SJSA1 (cell line): ENCODE measurements at places on chromosomes 4 and X. TPM values are rescaled to one million over a fixed set of nuclear protein-coding genes. Genes with fewer than 3 reads are reported as not detected.
A peak's percentile ranks its signal among the peaks of the same experiment; 100 is the strongest.

DNA sequence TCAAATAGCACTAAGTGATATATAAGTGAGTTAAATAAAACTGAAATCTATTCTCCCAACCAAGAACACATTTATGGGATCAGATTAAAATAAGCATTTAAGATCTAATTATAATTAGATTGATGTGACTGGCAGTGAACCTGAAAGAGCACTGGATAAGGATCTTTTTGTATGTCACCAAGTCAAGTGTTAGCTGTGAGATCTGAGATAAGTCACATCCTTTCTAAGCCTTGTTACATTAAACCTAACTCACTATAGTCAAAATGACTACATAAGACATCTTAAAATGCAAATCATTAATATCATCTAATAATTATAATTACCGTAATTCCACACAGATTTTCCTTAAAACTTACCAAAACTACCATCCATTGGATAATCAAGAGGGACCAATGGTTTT lies 1.6 kb downstream of the CCNA2 start:
- no peak for DNase-seq
- H3K4me3 ChIP-seq = peak overlapping the region; percentile 76
- H3K27ac ChIP-seq = peak overlapping the region; percentile 85
- no peaks in the 10 kb centered on the region for H3K27me3 ChIP-seq
- H3K4me1 ChIP-seq = peaks cover 14% of the 10 kb centered on the region

- H3K4me3 ChIP-seq = no peak overlapping the region
- DNase-seq = no peak
- no peaks in the 10 kb centered on the region for H3K4me1 ChIP-seq
- H3K36me3 ChIP-seq = no peaks in the 10 kb centered on the region
- H3K27me3 ChIP-seq = no peaks in the 10 kb centered on the region
Measured at GRCh38 chr4:45121426-45121975, 395.1 kb upstream of the GNPDA2 start.

SRP72 gene
- 90.3 and 111 TPM in 2 replicates for total RNA-seq

DNA sequence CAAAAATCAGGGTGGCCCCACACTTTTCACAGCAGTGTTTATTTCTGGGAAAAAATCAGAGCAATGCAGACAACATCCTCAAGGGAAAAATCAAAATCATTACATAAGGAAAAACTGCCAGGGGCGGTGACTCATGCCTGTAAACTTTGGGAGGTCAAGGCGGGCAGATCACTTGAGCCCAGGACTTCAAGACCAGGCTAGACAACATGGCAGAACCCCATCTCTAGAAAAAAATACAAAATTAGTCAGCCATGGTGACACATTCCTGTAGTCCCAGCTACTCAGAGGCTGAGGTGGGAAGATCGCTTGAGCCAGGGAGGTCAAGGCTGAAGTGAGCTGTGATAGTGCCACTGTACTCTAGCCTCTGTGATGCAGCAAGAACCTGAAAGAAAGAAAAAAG lies 102.8 kb downstream of the NAF1 start:
- H3K4me3 ChIP-seq = no peak overlapping the region
- peaks cover 13% of the 10 kb centered on the region for H3K4me1 ChIP-seq
- H3K27me3 ChIP-seq = no peaks in the 10 kb centered on the region

GRCh38 chr4:148444296-148445070 lies 2.3 kb upstream of the NR3C2 start:
- peak overlapping the region; percentile 42 for H3K4me3 ChIP-seq
- DNase-seq = no peak
- peaks cover 89% of the 10 kb centered on the region for H3K27me3 ChIP-seq
- H3K36me3 ChIP-seq = no peaks in the 10 kb centered on the region

DNA sequence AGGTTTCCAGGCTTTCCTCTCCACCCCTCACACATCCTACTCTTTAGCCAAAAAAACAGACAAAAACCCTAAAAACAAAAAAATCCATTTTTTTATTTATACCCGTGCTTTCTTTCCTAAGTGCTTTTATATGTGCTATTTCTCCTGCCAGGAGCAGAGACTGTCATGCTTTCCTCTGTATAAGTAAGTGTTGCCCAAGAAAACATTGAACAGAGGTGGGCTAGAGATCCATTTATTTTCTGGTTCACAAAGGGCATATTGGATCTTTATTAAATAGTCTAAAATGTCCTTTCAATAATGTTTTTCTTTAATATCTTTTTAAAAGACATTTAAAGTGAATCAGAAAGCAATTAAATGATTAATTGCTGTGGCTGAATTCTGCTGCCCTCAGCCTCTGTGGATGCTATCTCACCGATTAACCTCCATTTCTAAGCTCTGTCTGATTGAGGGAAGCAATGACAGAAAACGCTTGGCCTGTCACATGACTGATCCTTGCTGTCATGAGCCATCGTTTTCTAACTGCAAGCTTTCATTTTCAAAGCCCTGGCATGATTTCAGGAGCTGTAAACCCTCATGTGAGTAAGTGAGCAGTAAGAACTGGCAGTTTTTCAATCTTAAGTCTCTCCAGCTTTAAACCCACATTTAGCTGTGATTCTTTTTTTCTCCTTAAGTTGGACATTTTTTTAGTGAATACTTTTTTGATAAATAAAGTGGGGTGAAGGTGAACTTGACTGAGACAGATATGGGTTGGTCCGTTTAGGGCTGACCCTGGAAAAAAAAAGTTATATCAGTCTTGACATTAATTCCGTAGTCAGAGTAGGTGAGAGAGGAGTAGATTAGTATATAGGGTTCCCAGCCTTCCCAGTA lies 180.7 kb upstream of the PGRMC2 start:
- H3K36me3 ChIP-seq = no peaks in the 10 kb centered on the region
- H3K27ac ChIP-seq = peak overlapping the region; percentile 42
- DNase-seq = peak; percentile 76
- H3K27me3 ChIP-seq = no peaks in the 10 kb centered on the region

ADH1B gene
- total RNA-seq = not detected in 2 replicates

MED14 gene
- 9.0 and 18.9 TPM in 2 replicates for total RNA-seq

TSPAN7 gene
- 0.08 TPM in 1 of 2 replicates, not detected in the other for total RNA-seq

- no peaks in the 10 kb centered on the region for H3K4me1 ChIP-seq
- H3K36me3 ChIP-seq = no peaks in the 10 kb centered on the region
Measured at GRCh38 chrX:41002026-41002425, 83.2 kb upstream of the USP9X start.

FAM149A gene
- 0.42 TPM in 1 of 2 replicates, not detected in the other for total RNA-seq

GRCh38 chr4:138612428-138612827 lies 370.3 kb upstream of the SLC7A11 start:
- H3K4me1 ChIP-seq = peaks cover 26% of the 10 kb centered on the region
- H3K27ac ChIP-seq = no peak overlapping the region
- H3K36me3 ChIP-seq = no peaks in the 10 kb centered on the region
- no peak overlapping the region for H3K4me3 ChIP-seq
- H3K27me3 ChIP-seq = no peaks in the 10 kb centered on the region

DNA sequence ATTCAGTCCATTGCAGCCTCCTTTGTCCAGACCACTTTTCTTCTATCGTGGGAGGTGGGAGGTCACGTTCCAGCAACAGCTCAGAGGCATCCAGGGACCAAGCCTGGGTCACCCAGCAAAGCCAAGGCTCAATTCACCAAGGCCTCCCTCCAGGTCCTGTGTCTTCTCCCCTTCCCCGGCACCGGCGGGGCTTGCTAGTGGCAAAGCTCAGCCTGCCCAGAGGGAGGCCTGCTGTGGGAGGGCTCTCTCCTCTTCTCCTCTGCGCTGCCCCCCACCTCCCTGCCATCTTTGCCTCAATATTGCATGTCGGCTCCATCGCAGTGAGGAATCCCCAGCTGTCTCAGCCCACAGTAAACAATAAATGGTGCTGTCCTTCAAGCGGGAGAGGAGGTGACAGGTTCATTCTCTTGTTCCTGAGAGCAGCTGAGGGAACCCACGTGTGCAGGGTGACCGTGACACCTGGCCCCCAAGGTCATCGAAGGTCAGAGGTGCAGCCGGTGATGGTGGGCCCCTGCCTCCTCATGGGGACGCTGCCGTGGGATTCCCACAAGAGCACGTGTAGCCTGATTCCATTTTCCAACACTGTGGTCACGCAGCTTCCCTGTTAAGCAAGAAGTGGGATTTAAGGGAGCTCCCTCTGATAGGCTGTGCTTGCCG lies 111.5 kb upstream of the PSAPL1 start:
- DNase-seq = no peak
- H3K4me3 ChIP-seq = no peak overlapping the region
- no peaks in the 10 kb centered on the region for H3K4me1 ChIP-seq
- H3K36me3 ChIP-seq = no peaks in the 10 kb centered on the region

S100G gene
- total RNA-seq = not detected in 2 replicates

F8A2 gene
- not detected in 2 replicates for total RNA-seq

- no peak for DNase-seq
- H3K27me3 ChIP-seq = peaks cover 6% of the 10 kb centered on the region; the same call in 1 of the 2 replicates
- H3K4me3 ChIP-seq = no peak overlapping the region
- no peaks in the 10 kb centered on the region for H3K36me3 ChIP-seq
Measured at GRCh38 chr4:89290727-89291516, 16.7 kb downstream of the GPRIN3 start.

DNA sequence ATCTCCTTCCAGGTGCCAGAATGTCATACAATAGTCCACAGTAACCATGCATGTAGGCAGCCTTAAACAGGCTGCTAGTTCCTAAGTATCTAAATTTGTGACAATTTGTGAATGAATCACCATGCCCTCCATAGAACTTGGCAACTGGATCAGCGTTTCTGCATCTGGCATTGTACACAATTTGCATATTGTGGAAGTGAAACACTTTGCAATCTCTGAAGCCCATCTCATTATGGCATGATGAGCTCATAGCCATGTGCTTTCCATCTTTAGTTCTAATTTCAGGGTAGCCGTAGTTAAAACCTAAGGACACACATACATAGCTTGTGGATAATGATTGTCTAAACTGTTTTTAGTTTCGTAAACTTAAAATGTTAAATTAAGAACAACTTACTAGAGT lies 573.6 kb downstream of the PPP4R3C start:
- H3K4me1 ChIP-seq = no peaks in the 10 kb centered on the region
- no peak for DNase-seq
- no peaks in the 10 kb centered on the region for H3K36me3 ChIP-seq
- no peak overlapping the region for H3K27ac ChIP-seq
- no peak overlapping the region for H3K4me3 ChIP-seq

ARHGAP24 gene
- 3.4 and 5.4 TPM in 2 replicates for total RNA-seq

GRCh38 chr4:9611101-9611500 lies 166.9 kb downstream of the DEFB131A start:
- DNase-seq = no peak
- no peaks in the 10 kb centered on the region for H3K4me1 ChIP-seq
- H3K27me3 ChIP-seq = no peaks in the 10 kb centered on the region
- H3K4me3 ChIP-seq = no peak overlapping the region
- no peak overlapping the region for H3K27ac ChIP-seq
- no peaks in the 10 kb centered on the region for H3K36me3 ChIP-seq

DNA sequence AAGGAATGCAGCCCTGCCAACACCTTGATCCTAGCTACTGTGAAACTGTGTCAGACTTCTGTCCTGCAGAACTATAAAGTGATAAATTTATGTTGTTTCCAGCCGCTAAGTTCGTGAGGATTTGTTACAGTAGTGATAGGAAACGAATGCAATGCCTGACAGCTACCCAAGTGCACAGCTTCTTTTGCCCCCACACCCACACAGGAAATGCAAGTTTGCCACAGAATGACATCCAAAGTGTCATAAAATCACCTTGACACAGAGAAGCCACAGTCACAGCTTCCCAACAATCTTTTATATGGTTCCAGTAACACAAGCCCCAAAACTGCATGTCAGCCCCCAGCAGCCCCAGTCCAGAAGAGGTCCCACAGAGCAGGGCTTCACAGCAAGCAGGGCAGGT lies 216.9 kb upstream of the S100G start:
- no peaks in the 10 kb centered on the region for H3K4me1 ChIP-seq
- H3K4me3 ChIP-seq = no peak overlapping the region
- H3K27ac ChIP-seq = no peak overlapping the region
- H3K36me3 ChIP-seq = no peaks in the 10 kb centered on the region

DNA sequence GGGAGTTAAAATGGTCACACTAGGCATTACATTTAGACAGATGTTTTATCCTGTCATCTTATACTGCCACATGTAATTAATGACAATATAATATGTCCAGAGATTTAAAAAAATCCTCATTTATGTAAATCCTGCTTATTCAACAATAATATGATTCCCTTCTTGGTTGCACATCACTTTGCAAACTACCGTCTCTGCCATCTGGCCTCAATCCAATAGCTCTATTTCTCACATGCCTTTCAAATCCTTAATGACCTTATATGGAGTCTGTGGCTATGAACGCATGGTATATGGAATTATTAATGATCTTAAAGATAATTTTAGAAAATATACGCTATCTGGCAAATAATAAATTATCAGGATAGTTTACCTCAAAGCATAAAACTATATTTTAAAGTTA lies 144.5 kb downstream of the NPNT start:
- H3K27me3 ChIP-seq = no peaks in the 10 kb centered on the region
- H3K36me3 ChIP-seq = no peaks in the 10 kb centered on the region
- no peak for DNase-seq

DNA sequence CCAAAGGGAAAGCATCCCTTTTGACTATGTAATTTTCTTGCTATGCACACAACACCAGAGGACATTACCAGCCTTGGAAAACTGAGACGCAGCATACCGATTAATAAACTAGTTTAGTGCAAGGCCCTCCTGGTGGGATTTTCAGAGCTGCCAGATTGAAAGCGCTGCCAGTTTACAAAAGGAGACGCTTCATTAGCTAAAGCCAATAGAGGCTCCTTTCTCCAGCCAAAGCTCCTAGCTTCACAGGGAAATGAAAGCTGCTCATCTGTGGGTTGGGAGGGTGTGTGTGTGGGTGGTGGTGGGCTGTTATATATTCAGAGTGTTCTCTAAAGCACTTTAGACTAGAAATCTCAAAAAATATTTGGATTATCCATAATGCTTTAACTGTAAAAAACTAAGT lies 32.4 kb downstream of the SPANXN4 start:
- no peak overlapping the region for H3K27ac ChIP-seq
- H3K4me3 ChIP-seq = no peak overlapping the region
- H3K4me1 ChIP-seq = no peaks in the 10 kb centered on the region
- DNase-seq = no peak

DNA sequence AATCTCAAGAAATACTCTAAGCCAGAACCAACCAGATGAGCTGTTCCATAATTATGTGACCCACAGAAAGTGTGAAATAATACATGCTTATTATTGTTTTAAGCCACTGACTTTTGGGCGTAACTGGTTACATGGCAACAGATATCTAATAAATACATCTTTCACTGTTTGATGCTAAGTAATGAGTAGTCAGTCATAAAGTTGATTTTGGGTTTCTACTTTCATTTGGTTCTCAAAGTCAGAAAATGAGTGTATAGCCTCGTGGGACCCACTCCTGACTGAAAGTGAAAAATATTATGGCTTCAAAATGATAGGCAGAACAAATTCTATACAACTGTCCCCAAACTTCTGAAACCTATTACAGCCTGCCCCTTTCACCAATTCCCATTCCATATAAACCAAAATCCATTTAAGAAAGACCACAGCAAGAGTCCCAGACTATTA lies 88.0 kb upstream of the CBR4 start:
- no peaks in the 10 kb centered on the region for H3K27me3 ChIP-seq
- no peak overlapping the region for H3K4me3 ChIP-seq
- no peak for DNase-seq
- no peaks in the 10 kb centered on the region for H3K4me1 ChIP-seq
- peaks cover 76% of the 10 kb centered on the region for H3K36me3 ChIP-seq

GRCh38 chrX:110420771-110421499 lies 62.3 kb downstream of the RTL9 start:
- peaks cover 25% of the 10 kb centered on the region for H3K4me1 ChIP-seq
- DNase-seq = no peak
- H3K27me3 ChIP-seq = no peaks in the 10 kb centered on the region
- H3K4me3 ChIP-seq = no peak overlapping the region
- H3K27ac ChIP-seq = no peak overlapping the region

CFP gene
- total RNA-seq = 0.66 TPM in 1 of 2 replicates, not detected in the other

- H3K27ac ChIP-seq = no peak overlapping the region
- H3K36me3 ChIP-seq = no peaks in the 10 kb centered on the region
- H3K4me3 ChIP-seq = no peak overlapping the region
- no peaks in the 10 kb centered on the region for H3K27me3 ChIP-seq
- H3K4me1 ChIP-seq = no peaks in the 10 kb centered on the region
Measured at GRCh38 chr4:88756149-88756548, 58.5 kb upstream of the NAP1L5 start.

DCX gene
- total RNA-seq = not detected in 2 replicates
